H9 (cell line): ENCODE measurements at places on chromosomes 2 and 18.

- DNase-seq = no peak
Observed at GRCh38 chr2:227816507-227817294, 3.1 kb downstream of the CCL20 start.

DNA sequence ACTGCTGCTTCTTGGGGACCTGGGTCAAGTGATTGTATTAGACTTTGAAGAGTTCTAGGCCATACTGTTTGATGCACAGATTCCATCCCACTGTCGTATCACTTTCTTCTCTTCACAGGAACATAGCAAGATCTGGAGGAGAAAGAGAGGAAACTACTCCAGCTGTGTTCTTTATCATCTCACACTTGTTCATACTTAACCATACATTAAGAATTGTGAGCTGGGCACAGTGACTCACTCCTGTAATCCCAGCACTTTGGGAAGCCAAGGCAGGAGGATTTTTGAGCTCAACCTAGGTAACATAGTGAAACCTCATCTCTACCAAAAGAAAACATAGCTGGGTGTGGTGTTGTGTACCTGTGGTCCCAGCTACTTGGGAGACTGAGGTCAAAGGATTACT lies 111.7 kb downstream of the PARD3B start:
- DNase-seq = no peak

DNA sequence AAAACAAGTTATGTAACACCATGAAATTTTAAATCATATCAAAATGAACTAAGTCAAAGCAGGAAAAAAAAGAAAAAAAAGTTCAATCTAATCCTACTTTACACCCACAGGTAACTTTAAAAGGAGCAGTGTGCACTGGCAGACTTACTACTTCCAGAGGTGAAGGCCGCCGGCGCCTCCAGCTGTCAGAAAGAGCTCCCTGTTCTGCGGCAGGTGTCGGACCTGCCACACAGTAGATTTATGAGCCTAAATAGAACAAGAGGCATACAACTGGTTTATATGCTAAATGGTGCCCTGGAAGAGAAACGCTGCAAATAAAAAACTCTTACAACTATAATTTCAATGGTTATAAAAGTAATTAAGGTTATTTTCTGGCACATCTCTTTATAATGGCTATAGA lies 23.1 kb upstream of the PNO1 start:
- DNase-seq = no peak

DNA sequence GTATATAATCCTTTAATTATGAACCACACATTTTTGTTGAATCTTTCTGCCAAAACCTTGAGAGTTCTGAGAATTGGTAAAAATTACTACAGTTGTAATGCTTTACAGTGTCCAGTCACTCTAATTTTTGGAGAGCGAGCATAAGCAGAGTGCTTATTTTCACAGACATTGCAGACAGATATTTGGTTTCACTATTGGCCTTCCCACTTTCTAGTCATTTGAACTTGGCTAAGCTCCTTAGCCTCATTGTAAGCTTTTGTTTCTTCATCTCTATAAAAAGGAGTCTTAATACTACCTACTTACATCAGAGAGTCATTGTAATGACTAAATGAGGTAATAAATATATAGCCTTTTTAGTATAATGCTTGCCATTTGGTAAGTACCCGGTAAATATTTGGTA lies 80.4 kb downstream of the LCLAT1 start:
- DNase-seq = no peak

- no peak for DNase-seq
Observed at GRCh38 chr2:158197940-158198339, 96.3 kb downstream of the UPP2 start.

DNA sequence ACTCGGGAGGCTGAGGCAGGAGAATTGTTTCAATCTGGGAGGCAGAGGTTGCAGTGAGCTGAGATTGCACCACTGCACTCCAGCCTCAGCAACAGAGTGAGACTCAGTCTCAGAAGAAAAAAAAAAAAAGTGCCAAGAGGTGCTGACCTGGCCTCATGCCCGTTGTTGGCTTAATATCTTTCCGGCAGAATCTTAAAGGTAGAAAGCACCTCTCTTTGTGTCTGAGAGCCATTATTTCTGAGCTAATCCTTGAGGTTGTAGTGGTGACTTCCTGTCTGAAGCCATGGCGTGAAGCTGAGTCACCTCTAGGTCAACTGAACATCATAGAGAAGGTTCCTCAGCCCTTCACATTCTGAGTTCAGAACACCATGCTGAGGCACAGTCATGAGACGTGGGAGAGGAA lies 60.4 kb downstream of the WDSUB1 start:
- no peak for DNase-seq

DNA sequence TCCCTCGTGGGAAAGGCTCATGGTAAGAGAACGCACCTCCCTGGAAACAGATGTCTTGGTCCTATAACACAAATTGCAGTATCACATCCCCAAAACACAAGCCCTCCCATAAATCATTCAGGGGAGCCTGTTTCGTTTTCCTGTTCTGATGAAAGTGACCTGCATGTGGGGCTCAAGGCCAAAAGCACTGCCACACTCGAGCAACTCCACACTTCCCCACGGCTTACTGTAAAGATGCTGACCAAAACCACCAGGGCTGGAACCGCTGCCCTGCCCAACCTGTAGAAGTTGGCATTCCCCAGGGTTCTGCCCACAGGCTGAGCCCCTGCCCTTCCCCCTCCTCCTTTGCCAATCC lies 139.7 kb downstream of the BCL11A start:
- no peak for DNase-seq

DNA sequence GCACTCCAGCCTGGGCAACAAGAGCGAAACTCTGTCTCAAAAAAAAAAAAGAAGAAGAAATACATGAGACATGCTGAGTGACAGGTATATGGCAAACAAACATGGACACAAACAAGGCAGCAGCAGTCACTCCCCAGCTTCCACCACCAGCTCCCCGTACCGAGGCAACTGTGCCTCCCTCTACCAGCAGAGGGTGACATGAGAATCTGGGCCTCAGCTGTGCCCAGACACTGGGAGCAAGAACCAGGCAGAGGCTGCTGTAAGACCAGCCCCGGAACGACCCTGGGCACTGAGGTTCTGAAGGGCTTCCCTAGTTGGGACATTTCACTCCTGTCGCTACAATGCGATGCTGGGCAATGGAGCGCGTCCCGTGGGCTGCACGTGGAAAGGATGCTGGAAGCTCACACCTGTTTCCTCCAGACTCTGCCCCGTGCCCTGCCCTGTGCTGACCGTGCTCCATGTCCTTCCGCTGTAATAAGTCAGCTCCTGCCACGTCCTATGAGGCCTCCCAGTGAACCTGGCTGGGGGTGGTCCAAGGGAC lies 37.1 kb downstream of the BOK start:
- DNase-seq = peak; percentile 79

DNA sequence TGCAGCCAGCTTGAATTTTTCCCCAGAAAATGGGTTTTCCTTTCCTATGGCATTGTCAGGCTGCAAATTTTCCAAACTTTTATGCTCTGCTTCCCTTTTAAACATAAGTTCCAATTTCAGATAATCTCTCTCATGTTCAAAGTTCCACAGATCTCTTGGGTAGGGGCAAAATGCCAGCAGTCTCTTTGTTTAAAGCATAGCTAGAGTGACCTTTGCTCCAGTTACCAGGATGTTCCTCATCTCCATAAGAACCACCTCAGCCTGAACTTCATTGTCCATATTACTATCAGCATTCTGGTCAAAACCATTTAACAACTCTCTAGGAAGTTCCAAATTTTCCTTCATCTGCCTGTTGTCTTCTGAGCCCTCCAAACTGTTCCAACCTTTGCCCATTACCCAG lies 68.3 kb downstream of the SGPP2 start:
- DNase-seq = no peak

- no peak for DNase-seq
Observed at GRCh38 chr2:222256250-222256649, 42.5 kb downstream of the PAX3 start.

GRCh38 chr2:109054865-109055264 lies 65.8 kb upstream of the EDAR start:
- DNase-seq = no peak

DNA sequence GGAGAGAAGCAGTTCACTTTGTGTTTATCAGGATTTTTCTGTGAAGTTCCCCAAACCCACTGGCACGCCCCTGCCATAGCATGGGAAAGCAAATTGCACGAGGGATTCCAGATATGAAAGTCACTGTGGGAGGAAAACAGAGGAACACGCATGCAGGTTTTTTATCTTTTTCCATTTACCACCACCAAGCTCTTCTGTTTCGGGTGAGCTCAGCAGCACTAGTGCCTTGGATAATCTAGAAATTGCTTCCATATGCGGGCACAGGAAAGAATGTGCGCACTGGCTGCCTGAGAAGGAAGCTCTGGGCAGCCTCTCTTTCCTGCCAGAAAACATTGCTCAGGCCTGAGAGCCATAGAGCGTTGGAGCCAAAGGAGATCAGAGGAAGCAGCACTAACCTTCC lies 65.9 kb upstream of the WIPF1 start:
- no peak for DNase-seq

- no peak for DNase-seq
Observed at GRCh38 chr2:218831378-218831990, at the start of gene PRKAG3. Gene PRKAG3 (minus strand): TSS chr2:218831803.

DNA sequence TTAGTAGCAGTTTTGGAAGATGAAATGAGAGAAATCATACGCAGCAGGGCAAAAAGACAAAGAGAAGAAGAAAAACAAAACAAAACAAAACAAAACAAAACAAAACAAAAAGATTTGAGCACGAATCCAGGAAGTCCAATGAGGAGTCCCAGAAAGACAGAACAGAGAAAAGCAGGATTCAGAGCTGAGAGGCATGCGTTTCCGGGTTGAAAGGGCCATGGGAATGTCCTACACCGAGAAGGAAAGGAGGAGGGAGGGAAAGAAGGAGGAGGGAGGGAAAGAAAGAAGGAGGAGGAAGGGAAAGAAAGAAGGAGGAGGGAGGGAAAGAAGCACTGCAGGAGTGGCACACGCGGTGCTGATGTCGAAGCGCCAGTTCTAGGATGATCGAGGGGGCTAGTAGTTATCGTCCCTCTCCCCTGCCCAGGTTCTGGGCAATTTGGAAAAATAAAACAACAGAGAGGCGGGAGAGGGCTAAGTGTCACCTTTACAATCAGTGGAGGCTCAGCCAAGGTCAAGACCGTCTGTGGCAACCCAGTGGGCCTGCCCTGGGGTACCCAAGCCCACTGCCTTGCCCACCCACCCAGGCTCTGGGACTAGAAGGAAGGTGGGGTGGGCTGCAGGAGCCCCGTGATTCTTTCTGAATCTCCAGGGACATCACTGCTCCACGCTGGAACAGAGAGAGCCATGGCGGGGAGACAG lies 68.4 kb downstream of the TWIST2 start:
- DNase-seq = no peak

GRCh38 chr2:152693033-152693432 lies 24.2 kb downstream of the PRPF40A start:
- DNase-seq = no peak

- no peak for DNase-seq
Observed at GRCh38 chr2:172348555-172349288, 78.7 kb upstream of the ITGA6 start.

DNA sequence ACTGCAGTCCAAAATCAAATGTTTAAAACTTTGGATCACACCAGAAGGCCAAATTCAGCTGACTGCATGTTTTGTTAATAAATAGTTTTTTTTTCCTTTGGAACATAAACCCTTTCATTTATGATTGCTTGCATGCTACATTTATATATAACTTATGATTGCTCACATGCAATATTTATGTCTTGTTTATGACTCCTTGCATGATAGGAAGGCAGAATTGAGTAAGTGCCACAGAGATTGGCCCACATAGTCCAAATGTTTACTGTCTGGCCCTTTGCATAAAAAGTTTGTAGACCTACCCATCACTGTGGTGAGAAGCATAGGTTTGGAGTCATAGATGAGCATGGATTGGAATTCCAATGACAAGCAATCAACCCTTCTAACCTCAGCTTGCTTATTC lies 30.8 kb downstream of the WDFY1 start:
- no peak for DNase-seq

DNA sequence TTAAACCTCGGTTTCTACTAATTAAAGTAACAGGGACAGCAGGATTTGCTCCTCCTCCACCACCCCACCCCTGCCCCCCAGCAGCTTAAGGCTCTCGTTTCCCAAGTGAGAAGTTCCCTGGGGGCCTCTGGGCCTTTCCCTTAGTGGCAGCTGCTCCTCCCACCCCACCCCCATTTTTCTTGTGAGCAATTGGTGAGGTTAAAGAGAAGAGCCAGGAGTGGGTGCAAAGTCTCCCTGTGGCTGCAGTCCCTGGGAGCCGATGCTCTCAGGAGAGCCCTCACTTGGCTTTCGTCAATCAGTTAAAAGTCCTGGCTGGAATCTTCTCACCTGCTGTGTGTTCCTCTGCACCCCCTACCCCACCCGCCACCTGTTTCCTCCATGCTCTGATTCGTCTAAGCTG lies 48.7 kb upstream of the AGAP1 start:
- no peak for DNase-seq

DNA sequence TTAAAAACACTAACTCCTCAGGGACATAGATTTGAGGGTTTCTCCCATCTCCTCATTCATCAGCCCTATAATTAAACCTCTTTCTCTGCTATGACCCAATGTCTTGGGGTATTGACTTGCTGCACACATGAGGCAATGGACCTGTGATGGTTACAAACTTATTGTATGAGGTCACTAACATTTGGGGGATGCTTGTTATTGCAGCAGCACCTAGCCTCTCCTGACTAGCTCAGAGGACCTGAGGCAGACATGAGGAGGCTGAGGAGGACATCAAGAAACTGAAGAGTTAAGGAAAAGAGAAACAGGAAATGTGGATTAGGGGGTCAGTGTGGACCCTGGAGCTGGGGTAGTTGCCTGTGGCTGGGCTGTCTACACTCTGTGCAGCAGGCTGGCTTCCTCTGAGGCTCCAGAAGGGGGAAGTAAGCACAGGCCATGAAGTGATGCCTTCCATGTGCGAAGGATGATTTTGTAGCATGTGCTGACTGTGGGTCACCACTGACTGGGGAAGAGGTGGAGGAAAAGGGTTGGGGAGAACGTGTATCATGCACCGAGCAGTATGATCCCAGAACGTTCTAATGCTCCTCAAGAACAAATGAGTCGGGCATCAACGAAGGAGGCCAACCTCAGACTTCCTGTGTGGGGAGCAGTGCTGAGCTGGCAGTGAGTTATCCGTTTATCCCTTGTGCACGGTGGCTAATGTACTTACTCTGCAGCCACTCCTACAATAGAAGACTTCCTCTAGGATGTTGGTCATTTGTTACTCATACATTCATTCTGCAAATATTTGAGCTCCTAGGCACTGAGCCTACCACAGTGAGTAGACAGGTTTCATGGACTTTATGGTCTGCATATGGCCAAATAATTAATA lies 42.1 kb upstream of the RFX8 start:
- DNase-seq = no peak

GRCh38 chr2:144943293-144943941 lies 423.5 kb upstream of the ZEB2 start:
- DNase-seq = no peak
